NCI-H1105 treated with DMSO at 0.1 percent for 48 hours (cell line): ENCODE measurements at places on chromosomes 4 and X.

DNA sequence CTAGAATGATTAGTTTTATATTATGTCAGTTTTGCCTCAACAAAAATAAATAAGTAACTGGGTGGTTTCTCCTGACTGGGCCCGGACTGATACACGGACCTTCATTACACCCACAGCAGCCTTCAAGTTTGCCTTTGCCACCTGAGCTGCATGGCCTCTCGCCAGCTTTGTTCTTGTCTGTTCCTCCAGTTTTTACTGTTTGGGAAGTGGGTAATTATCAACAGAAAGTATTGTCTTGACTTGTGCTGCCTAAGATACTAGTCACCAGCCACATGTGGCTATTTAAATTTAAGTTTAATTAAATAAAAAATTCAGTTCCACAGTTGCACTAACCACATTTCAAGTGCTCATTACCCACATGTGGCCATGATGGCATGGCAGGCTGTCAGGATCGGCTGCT lies 74.7 kb upstream of the INTU start:
- no peak for DNase-seq

DNA sequence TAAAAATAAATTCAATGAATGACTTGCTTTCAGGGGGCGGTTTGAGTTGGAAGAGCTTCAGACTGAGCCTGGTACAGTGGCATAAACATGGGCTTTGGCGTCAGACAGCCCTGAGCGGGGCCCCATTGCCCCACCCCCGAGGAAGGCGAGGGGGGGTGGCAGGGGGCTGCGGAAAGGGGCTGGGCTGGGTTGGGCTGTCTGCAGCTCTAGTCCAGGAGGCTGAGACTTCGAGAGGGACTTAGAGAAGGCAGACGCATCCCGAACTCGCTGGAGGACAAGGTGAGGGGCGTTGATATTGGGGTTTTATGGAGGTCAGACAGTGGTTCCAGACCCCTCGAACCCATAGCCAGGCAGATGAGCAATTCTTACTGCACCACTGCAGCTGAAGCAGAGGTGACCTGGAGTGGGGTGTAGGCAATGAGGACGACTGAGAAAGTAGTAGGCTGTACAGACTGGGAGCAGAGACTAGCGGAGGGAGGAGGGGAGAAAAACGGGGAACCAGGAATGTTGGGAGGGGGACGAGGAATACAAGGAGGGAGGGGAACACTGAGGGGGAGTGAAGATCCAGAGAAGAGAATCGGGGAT lies at the start of gene MAGED2:
Gene MAGED2, plus strand, starts transcription at position 222 of the 585 bp plus-strand sequence. CDS start 1,587 bp downstream, outside the sequence.
- peak; percentile 27 for DNase-seq

GRCh38 chr4:10011277-10011676 lies 10.0 kb downstream of the SLC2A9 start:
- peak; percentile 11 for DNase-seq

GRCh38 chr4:91769912-91770311 lies 533.9 kb upstream of the GRID2 start:
- no peak for DNase-seq

GRCh38 chrX:107629540-107629909 lies 1.2 kb downstream of the PRPS1 start:
- DNase-seq = peak; percentile 18

DNA sequence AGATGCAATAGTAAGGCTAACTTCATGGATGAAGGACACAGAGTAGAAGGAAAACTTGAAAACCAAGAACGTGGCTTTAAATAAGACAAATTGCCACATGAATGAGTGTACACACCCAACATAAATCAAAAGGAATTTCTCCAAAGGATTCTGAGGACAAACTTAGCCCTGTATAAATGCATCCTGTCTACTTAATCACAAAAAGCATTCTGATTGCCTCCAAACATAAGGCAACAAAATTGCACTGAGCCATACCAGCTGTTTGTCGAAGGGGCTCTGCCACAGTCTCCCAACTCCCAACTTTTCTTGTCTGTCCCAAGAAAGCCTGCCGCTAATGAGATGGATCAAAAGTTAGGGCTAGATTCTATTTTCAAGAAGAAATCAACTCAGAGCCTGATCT lies 194.3 kb downstream of the SOWAHB start:
- DNase-seq = no peak

GRCh38 chrX:154483325-154483724 lies 3.1 kb downstream of the UBL4A start:
- no peak for DNase-seq

DNA sequence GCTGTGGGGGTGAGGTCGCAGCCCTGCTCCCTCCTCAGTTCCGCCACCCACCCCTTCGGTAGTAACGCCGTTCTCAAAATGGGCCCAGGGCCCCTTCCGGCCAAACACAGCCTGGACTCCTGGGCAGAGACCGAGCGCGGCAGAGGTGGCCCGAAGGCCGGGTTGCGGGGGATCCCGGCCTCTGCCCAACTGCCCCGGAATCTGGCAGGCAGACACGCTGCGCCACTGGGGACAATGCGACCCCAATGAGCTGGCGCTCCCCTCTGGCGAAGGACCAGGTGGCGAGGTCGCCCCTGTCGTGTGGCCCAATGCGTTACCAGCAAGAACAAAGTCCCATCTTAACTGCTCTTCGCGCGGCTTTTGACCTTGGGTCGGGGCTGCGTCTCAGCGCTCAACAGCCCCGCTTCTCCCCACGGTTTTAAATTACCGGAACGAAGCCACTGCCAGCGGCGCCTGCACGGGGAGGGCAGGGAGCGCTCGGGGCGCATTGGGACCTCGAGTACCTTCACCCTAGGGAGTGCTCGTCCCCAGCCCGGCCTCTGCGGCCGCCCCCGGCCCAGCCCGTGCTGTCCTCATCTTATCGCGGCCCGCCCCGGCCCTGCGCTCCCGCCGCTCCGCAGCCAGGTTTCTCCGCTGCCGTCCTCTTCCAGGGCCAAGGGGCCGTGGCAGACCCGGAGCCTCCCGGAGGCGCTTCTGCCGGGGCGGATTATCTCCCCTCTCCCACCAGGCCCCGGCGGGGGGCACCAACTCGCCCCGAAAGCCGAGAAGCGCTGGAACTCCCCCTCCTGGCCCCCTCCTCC lies 22.2 kb upstream of the HMX1 start:
- no peak for DNase-seq

GRCh38 chr4:80221161-80221560 lies 23.9 kb downstream of the PRDM8 start:
- peak; percentile 37 for DNase-seq

DNA sequence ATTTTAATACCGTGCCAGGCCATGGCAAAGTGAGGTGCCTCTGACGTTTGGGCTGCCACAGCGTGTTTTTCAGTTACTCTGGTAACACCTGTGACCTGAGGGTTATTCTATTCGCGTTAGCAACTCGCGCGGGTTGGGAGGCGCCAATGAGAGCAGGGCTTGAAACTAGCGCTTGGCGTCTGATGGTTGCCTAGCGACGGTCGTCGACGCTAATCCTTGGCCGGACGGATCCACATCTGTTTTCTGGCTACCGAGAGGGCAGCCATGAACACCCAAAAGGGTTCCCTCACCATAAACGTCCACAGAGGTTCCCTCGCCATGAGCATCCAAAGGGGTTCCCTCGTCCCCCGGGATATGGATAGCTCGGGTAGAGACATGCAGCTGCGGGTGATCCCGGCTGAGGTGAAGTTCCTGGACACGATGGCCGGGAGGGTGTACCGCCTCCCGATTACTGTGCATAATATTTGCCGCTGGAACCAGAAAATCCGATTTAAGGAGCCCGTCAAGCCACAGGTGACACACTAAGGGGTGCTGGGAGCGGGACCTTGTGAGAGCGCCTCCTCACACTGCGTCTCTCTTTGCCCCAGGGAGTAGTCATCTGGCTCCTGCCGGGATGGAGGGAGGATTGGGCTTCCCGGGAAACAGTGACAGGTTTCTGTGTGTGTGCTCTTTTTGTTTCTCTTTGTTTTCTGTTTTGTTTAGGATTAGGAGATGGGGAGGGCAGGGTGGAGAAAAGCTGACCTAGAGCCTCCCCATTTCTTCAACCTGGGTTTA lies at the start of gene CFAP47:
Gene CFAP47, plus strand, starts transcription at position 199 of the 774 bp plus-strand sequence. Its CDS starts 66 bp downstream, at position 265.
- DNase-seq = peak; percentile 29
